Kidney (tissue), 22 donors: ENCODE measurements at places on chromosomes 4 and X. TPM values are rescaled to one million over a fixed set of nuclear protein-coding genes. Genes with fewer than 3 reads are reported as not detected.

DCAF12L1 gene
- total RNA-seq, result 4.2 TPM

DNA sequence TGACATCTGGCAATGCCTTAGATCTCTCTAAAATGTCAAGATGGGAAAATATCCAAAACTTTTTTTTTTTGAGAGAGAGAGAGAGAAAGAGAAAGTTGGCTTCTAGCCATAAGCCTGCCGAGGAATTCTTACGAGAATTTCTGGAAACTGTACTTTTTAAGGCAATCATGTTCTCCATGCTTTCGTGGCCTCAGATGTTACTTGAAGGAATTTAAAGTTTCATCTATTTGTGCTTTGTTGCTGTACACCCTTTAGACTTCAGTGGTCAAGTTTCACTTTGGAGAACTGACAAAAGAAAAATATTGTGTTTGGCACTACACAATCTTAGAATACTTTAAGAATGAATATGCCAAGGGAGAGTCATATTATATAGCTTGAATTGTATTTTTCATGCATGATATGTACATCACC, 53.9 kb downstream of the FAT4 start:
- peak; percentile 47 for DNase-seq

- peak; percentile 62 for DNase-seq
These were observed 91.5 kb downstream of the HPRT1 start for GRCh38 chrX:134551376-134552048.

- no peak for DNase-seq
These were observed 782.8 kb upstream of the MAGEB2 start for GRCh38 chrX:29432534-29432933.

DNA sequence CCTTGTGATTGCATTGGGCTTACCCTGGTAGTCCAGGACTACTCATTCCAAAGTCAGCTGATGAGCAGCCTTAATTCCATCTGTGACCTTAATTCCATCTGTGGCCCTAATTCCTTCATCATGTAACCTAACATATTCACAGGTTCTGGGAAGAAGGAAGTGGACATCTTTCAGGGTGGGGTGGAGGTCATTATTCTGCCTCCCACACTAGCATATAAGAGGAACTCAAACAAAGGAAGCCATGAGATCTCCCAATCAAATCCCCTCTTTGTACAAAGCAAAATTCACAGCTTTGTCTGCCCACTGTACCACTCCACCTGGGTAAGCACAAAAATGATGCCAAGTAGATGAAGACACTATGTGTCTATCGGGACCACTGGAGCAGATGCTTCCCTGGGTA, 87.3 kb downstream of the SLC2A9 start:
- no peak for DNase-seq

DNA sequence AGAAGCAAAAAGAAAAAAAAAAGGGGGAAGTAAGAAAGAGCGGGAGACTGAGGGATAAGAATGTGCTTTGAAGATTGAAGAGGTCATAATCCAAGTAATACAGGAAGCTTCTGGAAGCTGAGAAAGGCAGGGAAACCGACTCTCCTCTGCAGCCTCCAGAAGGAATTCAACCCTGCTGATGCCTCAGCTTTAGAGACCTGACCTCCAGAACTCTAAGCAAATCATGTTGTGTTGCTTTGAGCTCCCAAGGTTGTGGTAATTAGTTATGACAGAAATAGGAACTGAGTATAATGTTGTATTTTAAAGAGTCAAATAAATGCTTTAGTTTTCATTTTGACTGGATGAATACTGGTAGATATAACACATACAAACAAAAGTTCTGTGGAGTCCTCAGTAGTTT, 48.0 kb upstream of the FAT1 start:
- no peak for DNase-seq

DNA sequence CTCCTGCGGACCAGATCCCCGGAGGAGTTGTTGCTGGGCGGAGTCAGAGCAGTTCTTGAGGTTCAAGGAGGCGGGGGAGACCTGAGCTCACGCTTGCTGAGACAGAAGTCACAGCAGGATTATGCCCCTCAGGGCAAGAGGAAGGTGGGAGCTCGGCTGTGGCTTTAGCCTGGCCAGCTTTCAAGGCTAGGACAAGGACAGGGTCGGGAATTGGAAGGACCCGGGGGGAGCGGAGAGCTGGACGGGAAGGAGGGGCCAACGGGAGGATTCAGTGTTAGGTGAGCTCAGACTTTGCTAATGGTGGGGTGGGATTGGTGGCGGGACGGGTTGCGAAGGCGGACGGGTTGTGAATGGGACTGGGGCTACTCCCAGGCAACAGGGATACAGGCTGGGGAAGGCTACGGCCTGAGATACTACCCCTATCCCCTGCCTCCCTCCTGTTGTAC, at the start of gene RIBC1:
Gene RIBC1 (plus strand): TSS at position 13 of the 446 bp plus-strand sequence. CDS start 3,404 bp downstream, outside the sequence.
- DNase-seq, result no peak

DNA sequence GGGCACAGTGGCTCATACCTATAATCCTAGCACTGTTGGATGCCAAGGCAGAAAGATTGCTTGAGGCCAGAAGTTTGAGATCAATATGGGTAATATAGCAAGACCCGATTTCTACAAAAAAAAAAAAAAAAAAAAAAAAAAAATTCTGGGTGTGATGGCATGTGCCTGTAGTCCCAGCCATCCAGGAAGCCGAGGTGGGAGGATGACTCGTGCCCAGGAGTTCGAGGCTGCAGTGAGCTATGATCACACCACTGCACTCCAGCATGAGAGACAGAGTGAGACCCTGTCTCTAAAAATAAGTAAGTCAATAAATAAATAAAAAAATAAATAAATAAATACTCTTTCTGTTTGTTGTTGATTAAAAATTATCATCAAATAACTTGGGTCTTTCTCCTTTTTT, 62.4 kb upstream of the BMPR1B start:
- DNase-seq, result no peak
